ENCODE measurements at places on chromosomes 4 and X.

DNA sequence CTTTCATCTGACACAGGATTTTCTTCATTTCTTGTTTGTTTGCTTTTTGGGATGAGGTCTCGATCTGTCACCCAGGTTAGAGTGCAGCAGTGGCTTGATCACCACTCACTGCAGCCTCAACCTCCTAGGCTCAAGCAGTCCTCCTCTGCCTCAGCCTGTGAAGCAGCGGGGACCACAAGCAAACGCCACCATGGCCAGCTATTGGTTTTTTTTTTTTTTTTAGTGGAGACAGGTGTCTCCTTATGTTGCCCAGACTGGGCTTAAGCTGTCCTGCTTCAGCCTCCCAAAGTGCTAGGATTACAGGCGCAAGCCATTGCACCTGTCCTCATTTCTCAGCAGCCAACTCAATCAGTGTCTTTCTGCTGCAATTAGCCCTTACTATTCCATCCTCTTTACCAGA lies 10.3 kb downstream of the SPRY1 start:
- DNase-seq: no peak

GRCh38 chrX:113001836-113002235 lies 161.2 kb upstream of the AMOT start:
- DNase-seq: no peak

GRCh38 chrX:115650916-115651315 lies 89.9 kb downstream of the PLS3 start:
- no peak for DNase-seq

- DNase-seq: peak; percentile 86
These were observed 4.3 kb downstream of the BLOC1S4 start for GRCh38 chr4:6720202-6720699.

GRCh38 chr4:113822555-113823290 lies 61.2 kb upstream of the CAMK2D start:
- no peak for DNase-seq

DNA sequence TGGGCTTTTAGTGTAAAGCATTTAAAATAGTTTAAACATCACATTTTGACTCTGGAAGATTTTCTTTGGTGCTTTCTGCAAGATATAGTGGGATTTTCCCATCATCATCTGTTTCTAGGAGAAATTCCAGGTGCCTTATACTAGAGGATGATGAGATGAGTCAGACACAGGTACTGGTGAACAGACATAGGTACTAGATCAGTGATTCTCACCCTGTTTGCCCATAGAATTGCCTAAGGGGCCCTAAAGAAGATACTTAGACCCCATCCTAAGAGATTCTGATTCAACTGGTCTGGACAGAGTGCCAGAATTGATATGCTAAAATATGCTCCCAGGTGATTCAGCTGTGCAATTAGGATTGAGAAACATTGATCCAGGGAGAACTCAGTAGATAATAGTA lies 9.7 kb downstream of the TSPAN7 start:
- DNase-seq: no peak

DNA sequence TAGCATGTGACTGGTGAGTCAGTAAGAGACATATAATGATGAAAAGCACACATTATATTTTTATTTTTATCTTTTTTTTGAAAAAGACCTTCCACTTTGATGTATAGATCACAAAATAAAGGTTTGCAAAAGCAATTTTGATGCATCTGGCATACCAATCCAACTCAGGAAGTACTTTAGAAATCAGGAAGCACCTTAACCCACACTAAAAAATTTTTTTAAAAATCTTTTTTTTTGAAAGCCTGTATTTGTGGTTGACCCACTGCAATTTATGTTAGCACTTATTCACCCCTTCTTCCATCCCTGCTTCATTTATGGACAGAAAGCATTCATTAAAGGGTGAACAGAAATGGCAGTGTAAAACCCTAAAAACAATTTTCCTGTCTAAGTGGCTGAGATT lies 16.6 kb downstream of the TMEM255A start:
- no peak for DNase-seq

- DNase-seq: no peak
These were observed 17.6 kb downstream of the G3BP2 start for GRCh38 chr4:75655562-75655961.

DNA sequence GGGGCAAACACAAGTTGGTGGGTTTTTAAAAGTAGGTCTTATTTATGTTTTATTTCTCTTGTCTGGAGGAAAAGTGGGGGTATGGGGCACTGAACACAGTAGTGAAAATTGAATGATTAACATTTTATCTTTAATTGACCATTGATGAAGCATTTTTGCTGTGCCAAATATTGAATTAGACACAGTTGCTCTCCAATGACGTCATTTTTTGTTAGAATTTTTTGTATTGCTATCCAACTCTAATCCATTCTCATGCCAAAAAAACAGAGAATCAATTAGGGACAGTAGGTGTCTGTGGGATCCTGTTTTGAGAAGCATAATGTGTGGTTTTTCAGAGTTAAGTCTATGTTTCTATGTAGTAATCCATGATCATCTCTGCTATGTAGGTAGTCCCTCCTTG lies 1032.8 kb downstream of the STPG2 start:
- no peak for DNase-seq

DNA sequence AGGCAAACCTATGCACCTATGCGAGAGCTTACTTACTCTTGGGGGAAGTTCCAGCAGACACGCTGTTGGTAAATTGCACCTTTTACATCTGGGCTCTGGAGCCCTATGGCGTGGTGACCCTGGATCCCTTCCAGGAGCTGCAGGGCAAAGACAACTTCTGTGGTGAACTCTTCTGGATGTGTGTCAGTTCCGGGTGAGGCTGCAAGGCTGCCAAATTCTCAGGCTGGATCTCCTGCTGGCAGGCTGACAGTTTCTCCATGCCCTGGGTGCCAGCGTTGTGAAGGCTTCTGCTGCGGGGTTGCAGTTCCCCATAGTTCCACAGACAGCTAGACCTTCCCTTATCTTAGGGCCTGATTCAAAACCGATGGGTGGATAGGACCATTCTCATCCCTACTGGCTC lies 37.9 kb downstream of the RAP2C start:
- no peak for DNase-seq

GRCh38 chr4:7903791-7904516 lies 35.7 kb downstream of the AFAP1 start:
- no peak for DNase-seq

- no peak for DNase-seq
These were observed 24.1 kb upstream of the PI4K2B start for GRCh38 chr4:25209702-25210101.

- DNase-seq: no peak
These were observed 10.5 kb upstream of the MGST2 start for GRCh38 chr4:139655116-139655515.

- DNase-seq: no peak
These were observed 4.9 kb downstream of the ELF2 start for GRCh38 chr4:139171876-139172691.

DNA sequence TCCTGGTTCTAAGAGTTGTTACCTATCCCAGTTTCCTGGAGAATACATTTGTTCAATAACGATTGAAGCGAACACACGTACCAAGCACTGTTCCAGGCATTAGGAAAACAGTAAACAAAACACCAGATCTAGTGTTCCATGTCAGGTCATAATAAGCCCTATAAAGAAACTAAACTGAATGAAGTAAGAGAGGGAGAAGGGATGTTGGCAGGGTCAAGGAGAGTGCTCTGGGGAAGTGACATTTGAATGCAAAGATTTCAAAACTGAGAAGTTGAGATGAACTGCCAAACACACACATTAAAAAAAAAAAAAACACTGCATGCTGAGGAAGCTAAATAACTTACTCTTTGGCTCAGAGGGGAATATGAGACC lies 14.4 kb upstream of the ENAM start:
- DNase-seq: no peak

DNA sequence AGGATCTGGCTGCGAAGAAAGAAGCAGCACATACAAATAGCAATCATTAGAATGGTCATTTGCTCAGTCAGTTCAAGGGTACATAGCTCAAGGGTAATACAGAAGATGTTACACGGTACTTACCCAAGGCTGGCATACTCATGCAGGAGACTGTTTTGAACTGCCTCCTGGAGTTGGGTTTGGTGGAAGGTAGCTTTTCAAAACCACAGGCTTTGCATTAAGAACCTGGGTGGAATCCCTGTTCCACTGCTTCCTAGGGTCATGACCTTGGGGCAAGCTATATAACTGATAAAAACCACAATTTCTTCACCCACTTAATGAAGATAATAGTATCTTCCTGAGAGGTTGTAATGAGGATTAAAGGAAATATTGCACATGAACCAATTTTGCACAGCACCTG lies 36.5 kb downstream of the TBC1D9 start:
- no peak for DNase-seq

GRCh38 chr4:102511830-102512605 lies 10.9 kb downstream of the NFKB1 start:
- DNase-seq: no peak

DNA sequence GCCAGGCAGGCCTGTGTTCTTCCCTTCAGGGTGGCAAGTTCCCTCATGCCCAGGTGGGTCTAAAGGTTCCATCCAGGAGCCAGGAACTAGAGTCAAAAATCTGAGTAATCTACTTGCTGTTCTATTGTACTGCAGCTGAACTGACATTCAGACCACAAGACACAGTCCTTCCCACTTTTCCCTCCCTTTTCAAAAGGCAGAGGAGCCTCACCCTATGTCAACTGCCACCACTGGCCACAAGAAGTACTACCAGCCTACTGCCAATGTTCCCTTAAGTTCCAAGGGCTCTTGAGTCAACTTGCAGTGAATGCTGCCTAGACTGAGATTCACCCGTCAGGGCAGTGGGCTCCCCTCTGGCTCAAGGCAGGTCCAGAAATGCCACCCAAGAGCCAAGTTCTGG lies 133.5 kb downstream of the FAM47B start:
- DNase-seq: no peak

GRCh38 chr4:134365852-134366251 lies 164.3 kb upstream of the PABPC4L start:
- no peak for DNase-seq

GRCh38 chrX:102950908-102951866 lies 14.1 kb downstream of the RAB40AL start:
- DNase-seq: peak; percentile 52

DNA sequence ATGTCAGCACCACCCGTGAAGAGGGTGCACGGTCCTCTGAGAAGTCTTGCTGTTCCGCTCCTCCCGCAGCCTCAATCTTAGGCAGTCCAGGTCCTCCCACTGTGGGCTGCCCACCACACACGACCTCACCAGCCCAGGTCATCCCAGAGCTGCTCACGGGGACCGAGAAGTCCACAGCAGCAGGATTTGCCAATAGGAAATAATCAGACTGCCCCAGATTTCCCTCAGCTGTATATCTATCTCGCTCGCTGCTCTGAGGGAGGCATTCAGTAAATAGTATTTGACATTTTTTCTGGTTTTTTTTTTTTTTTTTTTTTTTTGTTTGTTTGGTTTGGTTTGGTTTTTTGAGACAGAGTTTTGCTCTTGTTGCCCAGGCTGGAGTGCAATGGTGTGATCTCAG lies 83.8 kb downstream of the STOX2 start:
- DNase-seq: no peak

- DNase-seq: no peak
These were observed 502.9 kb upstream of the PCDH10 start for GRCh38 chr4:132646186-132646585.

GRCh38 chr4:143336781-143337599 lies at the start of gene GAB1:
Gene GAB1 (plus strand): TSS chr4:143336876. CDS start chr4:143337189, 313 bp downstream.
- peak; percentile 12 for DNase-seq

- no peak for DNase-seq
These were observed 132.7 kb upstream of the MID1 start for GRCh38 chrX:10753116-10753515.

GRCh38 chr4:17583941-17584340 lies 6.9 kb downstream of the LAP3 start:
- DNase-seq: no peak

DNA sequence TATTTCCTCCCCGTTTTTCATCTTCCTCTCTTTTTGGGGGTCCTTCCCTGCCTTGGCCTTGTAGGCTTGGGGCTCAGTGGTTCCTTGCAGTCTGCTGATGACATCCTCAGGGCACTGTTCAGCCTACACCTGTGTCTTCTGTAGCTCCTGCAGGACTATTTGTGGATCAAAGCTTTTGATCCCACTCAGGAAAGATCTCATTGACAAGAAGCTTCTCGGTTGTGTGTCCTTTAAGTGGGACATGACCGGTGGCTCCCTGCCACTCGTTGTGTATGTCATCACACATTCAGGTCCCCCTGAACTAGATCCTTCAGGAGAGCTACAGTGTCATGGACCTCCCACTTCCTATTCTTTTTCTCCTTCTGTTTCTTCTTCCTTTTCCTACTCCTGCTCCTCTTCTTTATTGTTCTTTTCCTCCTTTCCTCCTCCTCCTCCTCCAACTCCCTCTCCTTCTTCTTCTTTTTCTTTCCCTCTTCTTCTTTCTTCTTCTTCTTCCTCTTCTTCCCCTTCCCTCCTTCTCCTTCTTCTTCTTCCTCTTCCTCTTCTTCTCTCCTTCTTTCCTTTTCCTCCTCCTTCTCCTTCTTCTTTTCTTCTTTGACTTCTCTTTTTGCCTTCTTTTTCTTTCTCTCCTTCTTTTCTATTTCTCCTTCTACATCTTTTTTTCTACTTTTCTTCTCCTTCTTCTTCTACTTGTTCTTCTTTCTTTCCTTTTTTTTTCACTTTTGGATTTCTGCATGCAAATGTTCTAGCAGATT lies 67.8 kb downstream of the NBDY start:
- DNase-seq: no peak

- no peak for DNase-seq
These were observed 37.6 kb downstream of the PGRMC2 start for GRCh38 chr4:128249787-128250668.

GRCh38 chrX:3990569-3990968 lies 277.1 kb upstream of the PRKX start:
- DNase-seq: no peak

DNA sequence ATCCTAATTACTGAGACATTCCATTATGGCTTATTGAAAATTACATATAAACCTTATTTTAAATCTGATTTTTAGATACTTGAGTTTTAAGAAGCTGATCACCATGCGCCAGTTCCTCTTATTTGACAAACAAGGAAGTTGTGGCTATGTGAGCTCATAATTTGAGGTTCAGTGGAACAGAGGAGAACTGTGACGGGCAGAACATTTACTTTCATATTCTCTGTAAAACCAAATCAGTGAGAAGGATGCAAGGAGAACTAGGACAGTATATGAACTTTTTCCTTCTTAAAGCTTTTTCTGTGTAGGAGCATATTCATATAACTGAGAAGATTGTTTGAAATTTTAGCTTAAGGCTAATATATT lies 25.3 kb downstream of the STIM2 start:
- DNase-seq: no peak

DNA sequence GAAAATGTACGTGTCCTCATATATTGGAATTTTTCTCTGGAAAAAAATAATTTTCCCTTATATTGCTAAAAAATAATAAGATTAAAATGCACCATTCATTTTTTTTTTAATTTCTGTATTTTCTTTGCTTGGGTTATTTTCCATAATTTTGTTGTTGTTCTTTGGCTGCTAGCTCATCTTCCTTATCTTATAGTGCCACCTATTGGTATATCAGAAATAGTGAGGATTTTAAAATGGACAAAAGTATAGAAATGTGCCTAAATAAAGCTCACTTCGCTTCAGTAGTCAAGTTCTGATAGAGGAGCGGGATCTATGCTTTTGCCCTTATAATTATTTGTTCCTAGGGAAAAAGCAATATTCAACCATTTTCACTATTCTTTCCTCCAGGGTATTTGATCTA lies 134.8 kb downstream of the NAP1L3 start:
- no peak for DNase-seq

Measured in stimulated activated CD4-positive, alpha-beta T cell treated with anti-CD3 and anti-CD28 coated beads, Interleukin-4, amount 100 ng/mL, for 1 hour (primary cell).